Stromal cell of bone marrow (primary cell): ENCODE measurements at places on chromosomes 4 and X.

DNA sequence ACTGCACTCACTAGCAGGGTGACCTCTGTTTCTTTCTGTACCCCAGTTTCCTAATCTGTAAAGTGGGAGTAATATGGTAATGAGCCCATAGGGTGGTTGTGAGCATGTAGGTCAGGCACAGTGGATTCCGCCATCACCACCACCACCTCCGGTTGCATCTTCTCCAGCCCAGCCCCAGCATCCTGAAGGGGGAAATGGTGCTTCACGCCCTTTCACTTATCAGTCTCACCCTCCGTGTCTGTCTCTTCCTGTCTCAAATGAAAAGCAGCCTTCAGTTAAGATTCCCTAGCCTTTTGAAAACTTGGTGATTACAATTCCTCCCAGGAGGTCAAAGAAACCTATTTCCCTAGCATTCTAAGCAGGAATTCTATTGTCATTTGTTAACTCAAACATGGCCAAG lies 16.9 kb upstream of the XPNPEP2 start:
- DNase-seq: no peak

GRCh38 chrX:68824565-68825125 lies 4.2 kb upstream of the EFNB1 start:
- DNase-seq: no peak

GRCh38 chrX:153867671-153868070 lies 18.3 kb downstream of the L1CAM start:
- no peak for DNase-seq

GRCh38 chr4:118849867-118850487 lies 14.1 kb upstream of the SEC24D start:
- DNase-seq: no peak

- peak; percentile 25 for DNase-seq
Observed at GRCh38 chr4:10571909-10572308, 112.7 kb downstream of the CLNK start.

- no peak for DNase-seq
Observed at GRCh38 chr4:3202836-3203820, 45.8 kb upstream of the MSANTD1 start.
